ENCODE measurements at places on chromosomes 5 and 9.
A peak's percentile ranks its signal among the peaks of the same experiment; 100 is the strongest.

- no peak for DNase-seq
Observed at GRCh38 chr5:148586796-148587195, 67.5 kb downstream of the HTR4 start.

- no peak for DNase-seq
Observed at GRCh38 chr9:136530461-136531089, 15.3 kb downstream of the NOTCH1 start.

- DNase-seq = no peak
Observed at GRCh38 chr9:69483886-69484422, 158.9 kb downstream of the ENTREP1 start.

DNA sequence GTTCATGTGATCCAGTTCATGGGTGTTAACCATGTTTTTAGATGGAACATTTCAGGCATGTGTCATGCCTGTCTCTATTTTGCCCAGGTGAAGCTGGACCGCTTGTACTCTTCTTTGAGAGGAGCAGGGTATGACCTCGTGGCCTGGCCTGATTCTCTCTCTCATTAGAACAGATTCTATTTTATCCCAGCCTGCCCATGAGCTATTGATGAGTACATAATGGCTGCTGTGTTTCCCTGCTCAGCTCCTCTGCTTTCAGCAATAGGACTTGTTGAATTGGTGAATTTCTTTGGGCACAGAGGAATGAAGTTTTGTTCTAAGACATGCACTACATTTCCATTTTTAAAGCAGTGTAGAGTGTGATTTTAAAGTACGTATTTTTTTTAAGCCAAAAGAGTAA is 86.2 kb downstream of the HACD4 start:
- DNase-seq = no peak

- DNase-seq = no peak
Observed at GRCh38 chr9:137139468-137140150, 655 bp downstream of the GRIN1 start.

DNA sequence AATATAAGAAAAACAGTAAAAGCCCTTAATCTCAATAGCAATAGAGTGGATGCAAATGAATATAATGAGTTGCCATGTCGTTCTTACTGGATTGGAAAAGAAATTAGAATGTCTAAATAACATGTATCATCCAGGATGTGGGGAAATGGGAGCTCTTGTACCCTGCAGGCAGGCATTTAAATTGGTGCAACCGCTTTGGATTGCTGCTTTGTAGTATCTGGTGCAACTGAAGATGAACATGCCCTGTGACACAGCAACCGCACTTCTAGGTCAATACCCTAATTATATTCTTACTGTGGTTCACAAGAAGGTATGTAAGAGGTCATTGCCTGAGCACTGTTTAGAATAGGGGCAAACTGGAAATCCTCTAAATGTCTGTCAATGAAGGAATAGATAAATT is 18.9 kb downstream of the MRPS30 start:
- DNase-seq = no peak

- DNase-seq = no peak
Observed at GRCh38 chr5:68227532-68228160, 12.1 kb downstream of the PIK3R1 start.

- DNase-seq = peak; percentile 58
Observed at GRCh38 chr9:35051069-35051967, 21.1 kb downstream of the VCP start.

- DNase-seq = no peak
Observed at GRCh38 chr9:89804766-89805531, 200.1 kb downstream of the GADD45G start.

DNA sequence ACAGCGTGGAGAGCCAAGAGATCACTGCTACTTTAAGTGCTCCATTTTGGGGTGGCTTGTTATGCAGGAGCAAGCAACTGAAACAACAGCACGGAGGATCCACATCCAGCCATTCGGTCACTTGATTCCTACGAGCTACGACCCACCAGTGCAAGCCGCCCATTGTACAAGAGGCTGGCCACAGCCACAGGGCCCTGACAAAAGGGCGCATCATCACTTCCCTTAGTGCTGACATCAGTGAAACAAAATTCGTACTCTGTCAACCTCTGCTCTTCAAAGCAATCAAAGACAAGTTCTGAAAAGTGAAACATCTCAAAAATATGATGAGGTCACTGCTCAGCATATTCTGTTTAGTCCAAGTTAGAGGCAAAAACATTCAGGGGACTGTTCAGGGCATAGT is 168.4 kb downstream of the GADD45G start:
- DNase-seq = no peak

DNA sequence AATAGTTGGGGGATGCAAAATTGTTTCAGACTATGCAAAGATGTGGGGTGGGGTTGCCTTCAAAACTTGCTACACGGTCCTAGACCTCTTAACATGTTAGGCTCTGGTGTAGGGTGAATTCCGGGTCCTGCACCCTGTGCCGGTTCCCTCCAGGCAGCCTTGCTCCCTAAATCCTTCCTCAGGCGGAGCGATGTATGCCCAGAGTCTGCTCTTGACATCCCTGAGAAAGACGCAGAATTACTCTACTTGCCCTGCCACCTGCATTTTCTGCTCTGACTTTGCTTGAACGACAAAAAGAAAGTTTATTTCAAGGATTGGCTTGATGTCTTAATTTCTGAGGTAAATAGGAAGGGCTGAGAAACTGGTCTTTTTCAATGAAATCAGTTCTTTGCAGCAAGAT is 691 bp downstream of the THBS4 start:
- DNase-seq = no peak

DNA sequence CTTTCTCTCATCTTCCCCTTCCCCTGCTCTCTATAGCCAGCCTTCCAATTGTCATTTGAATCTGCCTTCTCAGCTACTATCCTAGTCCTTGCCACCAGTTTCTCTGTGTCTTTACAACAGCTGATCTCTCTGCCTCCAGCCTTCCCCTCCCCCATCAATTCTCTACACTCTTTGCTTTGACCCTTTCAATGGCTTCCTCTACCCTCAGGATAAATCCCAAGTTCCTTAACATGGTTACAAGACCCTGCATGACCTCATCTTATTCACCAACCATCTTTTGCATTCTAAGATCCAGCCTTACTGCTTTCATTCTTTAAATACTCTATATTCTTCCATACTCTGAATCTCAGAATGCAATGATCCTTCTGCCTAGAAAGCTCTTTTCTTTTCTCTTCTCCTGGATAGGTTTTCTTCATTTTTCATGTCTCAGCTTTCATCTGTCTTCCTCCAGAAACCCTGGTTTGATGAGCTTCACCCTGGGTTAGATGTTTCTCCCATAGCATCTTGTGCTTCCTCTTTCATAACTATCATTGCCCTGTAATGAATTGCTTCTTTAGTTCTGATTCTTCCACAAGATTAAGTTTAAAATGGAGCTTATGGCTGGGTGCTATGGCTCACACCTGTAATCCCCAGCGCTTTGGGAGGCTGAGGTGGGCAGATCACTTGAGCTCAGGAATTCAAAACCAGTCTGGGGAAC is 58.6 kb upstream of the ZSWIM6 start:
- DNase-seq = no peak

GRCh38 chr5:32836176-32836575 is 125.1 kb downstream of the NPR3 start:
- peak; percentile 24 for DNase-seq

DNA sequence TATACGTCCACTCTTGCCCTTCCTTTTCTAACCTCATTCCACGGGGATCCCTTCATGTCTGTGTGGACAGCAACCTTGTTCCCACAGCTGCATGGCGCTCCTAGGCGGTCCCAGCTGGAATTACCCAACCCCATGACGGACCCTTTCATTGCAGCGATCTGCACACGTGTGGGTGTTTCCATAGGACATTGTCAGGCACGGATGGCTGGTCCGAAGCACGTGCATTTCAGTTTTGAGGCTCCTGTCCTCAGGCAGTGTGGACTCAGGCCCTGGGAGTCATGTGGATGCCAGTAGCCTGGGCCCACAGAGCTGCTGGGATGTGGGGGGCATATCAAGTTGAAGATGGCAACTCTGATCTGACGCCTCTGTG is 15.0 kb downstream of the CARD19 start:
- DNase-seq = no peak

DNA sequence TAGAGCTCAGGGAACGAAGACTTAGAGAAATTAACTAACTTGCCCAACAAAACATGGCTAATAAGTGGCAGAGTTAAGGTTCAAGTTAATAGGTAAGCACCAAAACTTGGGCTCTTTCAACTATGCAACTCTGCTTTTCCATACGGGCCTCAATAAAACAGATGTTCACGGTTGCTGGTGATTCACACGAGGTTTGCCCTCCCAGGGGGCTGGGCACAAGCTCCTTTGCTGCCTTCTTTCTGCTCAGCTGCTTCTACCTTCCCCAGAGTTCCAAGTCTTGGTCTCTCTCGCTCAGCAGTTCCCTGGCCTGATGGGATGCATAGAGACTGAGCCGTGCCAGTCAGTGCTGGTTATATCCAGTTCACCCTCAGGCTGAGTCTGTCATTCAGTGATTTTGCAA is 217.9 kb downstream of the SREK1 start:
- no peak for DNase-seq

GRCh38 chr9:87569008-87569509 is 71.4 kb downstream of the DAPK1 start:
- DNase-seq = no peak

- peak; percentile 48 for DNase-seq
Observed at GRCh38 chr9:96209407-96210271, 92.3 kb downstream of the HSD17B3 start.

- DNase-seq = no peak
Observed at GRCh38 chr5:22926574-22926973, 73.4 kb upstream of the CDH12 start.

GRCh38 chr9:97987487-97987886 is 4.3 kb downstream of the ANP32B start:
- no peak for DNase-seq

DNA sequence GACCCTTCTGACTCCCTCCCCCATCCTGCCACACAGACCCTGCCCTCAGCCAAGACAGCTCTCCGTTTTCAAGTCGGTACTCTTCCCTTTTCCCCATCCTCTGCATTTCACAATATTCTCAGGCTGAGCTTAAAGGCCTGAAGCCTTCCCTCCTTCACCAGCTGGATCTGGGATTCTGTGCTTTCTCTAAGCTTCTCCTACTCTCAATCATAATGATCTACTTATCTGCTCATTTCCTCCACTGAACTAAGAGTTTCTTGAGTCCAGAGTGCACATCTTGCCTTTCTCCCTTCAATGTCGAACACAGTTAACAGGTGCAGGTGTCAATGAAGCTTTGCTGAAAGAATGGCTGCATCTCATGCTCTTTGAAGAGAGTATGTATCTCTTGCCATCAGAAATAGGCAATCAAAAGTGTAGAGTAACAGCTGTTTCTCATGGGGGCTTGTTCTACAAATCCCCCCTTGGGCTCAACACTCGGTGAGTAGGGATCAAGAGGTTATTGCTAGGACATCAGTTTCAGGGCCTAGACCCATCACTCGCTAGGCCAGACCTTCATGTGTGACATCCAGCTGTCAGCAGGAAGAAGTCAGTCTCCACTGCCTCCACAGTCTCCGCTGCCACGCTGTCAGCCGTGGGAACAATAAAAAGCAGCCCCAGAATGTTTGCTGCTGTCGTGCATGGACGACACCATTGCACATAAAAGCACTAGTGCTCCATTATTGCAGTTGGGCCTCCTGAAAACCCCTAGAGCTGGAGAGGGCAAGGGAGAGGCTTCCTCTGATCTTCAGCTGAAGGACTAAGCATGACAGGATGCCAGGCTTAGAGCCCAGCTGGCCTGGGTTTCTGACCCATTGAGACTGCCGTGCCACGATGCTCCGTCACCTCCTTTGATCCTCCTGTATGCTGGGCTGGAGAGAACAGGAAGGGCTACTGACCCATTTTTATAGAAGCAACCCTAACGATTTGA is 23.7 kb downstream of the TRAF1 start:
- DNase-seq = no peak

GRCh38 chr5:78763659-78764189 is 115.2 kb upstream of the LHFPL2 start:
- no peak for DNase-seq

GRCh38 chr9:126144196-126144595 is 182.4 kb upstream of the MVB12B start:
- DNase-seq = no peak

- DNase-seq = no peak
Observed at GRCh38 chr5:133933169-133933509, 35.3 kb downstream of the C5orf15 start.

DNA sequence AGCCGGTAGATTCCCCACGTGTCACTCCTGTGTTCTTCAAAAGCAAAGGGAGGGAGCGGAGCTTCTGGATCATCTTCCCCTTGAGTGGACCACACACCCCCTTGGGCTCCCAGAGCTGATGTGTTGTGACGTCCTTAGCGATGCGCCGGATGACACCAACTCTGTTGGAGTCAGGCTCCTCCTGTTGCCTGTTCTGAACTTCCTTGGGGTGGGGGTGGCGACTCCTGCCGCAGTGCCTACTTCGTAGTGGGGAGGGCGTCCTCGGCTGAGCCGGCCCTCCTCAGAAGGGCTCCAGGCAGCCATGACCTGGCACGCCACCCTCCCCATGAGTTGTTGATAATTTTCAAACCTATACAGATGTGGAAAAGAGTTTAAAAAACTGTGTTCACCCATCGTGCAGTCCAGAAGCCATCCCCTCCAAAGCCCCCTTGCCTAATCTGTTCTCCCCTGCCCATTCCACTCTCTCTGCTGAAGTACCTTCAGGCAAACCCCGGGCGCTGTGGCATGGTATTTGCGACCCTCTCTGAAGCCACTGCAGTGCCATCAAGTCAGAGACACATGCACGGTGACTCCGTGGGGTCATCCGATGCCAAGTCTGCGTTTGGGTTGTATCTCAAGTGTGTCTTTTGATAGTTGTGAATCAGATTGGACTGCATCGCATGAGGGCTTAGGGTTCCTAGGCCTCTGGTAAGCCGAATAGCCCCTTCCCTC is 16.7 kb downstream of the EXOC3 start:
- DNase-seq = no peak

- no peak for DNase-seq
Observed at GRCh38 chr5:175813943-175814630, 57.3 kb upstream of the CPLX2 start.

DNA sequence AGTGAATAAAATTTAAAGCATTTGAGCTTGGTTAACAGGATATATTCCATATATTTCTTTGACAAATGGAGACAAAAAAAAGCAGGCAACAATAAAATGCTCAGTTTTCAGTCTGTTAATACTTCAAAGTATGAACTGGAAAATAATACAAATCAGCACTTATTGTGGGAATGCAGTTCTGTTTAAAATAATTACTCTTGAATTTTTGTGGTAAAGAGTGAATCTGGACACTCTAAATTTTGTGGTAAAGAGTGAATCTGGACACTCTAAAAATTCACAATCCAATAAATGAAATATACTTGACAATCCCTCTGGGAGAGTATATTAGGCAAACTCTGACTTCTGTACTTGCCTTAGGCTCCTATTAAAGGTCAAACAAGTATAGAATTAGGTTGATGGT is 141.9 kb upstream of the RASA1 start:
- peak; percentile 45 for DNase-seq
